Tongue (tissue), 3 donors: ENCODE measurements at places on chromosomes 3 and 15.

DNA sequence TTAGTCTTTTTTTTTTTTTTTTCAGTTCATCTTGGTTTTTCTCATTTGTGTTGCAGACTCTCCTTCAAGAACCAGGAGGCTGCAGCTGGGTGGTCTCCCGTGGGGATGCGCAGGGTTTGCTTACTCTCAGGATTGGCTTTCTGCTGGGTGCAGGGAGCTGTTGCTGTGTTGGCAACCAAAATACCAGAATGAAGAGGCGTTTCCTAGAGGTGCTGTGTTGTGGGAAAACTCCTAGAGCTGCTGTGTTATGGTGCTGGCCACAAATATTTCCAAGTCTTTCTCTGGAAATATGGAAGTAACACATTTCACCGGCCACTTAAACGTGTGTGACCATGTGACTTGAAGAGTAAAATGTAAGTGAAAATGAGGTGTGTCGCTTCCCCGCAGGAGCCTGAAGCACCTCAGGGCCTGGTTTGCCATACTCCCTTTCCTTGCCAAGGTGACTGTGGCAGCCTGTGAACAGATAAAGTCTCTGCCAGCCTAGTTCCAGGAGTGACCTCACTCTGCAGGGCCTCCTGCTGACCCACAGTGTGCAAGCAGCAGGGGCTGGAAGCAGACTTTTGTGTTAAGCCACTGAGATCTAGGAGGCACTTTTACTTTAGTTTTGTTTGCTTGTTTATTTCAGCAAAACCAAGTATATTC is 258.9 kb downstream of the ADAMTS17 start:
- DNase-seq: no peak

DNA sequence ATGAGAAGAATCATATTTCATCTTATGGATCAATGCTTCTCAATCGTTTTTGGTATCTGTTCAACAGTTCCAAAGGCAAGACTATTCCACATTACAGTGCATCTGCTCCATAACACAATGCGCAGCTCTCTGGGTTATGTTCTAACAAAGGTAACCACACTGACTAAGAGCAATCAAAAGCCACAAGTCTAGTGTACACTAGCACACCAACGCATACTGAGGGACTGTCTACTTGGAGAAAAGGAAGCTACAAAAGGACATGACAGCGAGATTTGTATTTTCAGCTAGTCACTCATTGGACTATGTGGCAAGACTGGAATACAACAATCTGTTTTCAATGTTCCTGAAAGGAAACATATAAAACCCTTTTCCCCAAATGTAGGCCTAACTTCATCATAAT is 35.8 kb downstream of the SETD2 start:
- no peak for DNase-seq

DNA sequence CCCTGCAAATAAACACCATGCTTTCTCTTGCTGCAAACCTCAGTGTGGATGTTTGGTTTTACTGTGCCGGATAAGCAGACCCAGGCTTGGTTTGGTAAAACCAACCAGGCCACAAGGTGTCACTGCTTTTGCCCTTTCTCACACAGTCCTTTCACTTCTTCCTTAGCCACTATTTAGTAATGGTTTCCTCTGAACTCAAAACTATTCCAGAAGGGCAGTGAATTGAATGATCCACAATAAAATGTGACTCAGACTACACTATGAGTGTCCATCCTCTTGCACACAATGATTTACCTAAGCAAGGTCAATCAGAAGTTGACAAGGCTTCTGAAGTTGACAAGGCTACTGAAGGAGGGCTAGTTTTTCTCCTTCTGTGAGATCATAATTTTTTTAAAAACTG is 552.4 kb upstream of the CCDC54 start:
- no peak for DNase-seq

GRCh38 chr3:43461345-43461744 is 160.5 kb downstream of the ANO10 start:
- no peak for DNase-seq

GRCh38 chr15:81133782-81134461 is at the start of gene CFAP161:
TSS of gene CFAP161 (plus strand) at chr15:81134270. CDS start at chr15:81134330, 60 bp downstream.
- DNase-seq: peak; percentile 94

DNA sequence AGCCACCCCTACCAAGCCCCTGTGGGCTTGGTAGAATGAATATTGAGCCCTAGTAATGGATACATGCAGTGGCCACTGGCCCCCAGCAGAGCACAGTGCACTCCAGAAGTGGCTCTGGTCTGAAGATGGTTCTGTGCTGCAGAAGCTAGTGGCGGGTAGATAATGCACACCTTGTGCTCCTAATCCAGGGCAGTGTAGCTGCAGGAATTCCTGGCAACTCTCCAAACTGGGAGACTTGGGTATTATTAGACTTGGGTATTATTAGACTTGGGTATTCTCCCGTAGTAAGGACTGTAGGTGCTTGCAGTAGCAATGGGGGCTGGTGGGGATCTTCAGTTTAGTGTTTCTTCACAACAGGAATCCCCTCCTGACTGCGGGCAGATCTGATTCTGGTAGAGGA is 34.7 kb downstream of the NUSAP1 start:
- DNase-seq: peak; percentile 16

DNA sequence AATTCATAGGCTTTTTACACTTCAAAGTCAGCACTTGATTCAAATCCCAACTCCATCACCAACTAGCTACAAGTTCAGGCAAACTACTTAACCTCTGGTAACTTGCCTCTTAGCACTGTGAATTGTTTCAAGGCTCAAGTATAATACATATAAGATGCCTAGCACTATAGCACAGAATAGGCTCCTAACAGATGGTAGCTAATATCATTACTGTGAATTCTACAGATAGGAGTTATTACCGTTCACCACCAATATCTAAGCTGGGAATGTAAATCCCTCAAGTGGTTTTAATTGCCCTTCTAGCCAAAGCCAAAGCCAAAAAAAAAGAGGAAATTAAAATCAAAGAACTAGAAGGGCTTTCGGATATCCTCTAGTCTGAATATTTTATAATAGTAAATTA is 15.4 kb downstream of the DLG1 start:
- no peak for DNase-seq

DNA sequence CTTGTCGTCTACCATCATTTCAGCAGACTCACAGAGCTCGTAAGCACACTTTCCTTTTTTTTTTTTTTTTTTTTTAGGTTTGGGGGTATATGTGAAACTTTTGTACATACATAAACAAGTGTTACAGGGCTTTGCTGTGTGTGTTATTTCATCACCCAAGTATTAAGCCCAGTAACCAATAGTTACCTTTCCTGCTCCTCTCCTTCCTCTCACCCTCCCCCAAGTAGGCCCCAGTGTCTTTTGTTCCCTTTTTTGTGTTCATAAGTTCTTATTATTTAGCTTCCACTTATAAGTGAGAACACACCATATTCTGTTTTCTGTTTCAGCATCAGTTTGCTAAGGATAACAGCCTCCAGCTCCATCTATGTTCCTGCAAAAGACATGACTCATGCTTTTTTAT is 746.8 kb downstream of the GRM7 start:
- DNase-seq: no peak

DNA sequence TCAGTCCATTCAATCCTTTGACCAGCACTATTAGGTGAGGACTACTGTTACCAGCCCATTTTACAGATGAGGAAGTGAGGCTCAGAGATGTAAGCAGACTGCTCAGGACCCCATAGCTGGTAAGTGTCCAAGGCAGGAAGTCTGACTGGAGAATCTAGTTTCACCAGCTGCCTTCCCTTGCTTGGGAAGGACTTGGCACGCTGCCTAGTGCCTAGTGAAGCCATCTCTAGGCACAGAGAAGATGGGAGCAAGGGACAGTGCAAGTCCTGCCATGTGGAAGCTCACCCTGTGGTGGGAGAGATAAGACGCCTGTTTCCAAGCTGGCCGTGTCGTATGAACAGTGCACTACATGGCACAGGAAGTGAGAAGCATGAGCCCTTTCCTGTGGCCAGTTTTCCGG is 111.8 kb upstream of the TMC3 start:
- peak; percentile 75 for DNase-seq

DNA sequence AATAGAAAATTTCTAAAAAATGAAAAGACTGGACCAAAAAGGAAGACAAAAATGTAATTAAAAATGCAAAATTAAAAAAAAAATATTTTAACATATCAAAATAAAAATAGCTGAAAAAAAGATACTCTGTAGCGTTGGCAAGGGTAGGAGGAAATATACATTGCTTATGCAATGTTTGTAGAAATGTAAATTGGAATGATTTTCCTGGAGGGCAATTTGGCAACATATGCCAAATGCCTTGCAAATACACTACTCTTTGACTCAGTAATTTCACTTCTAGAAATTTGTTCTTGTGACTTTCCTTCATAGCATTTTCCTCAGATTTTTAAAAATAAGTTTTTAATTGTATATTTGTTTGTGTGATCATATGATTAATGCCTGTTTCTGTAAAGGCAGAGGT is 296.6 kb downstream of the ZNF621 start:
- no peak for DNase-seq

- DNase-seq: no peak
Measured at GRCh38 chr3:38148311-38148882, 9.9 kb downstream of the MYD88 start.

DNA sequence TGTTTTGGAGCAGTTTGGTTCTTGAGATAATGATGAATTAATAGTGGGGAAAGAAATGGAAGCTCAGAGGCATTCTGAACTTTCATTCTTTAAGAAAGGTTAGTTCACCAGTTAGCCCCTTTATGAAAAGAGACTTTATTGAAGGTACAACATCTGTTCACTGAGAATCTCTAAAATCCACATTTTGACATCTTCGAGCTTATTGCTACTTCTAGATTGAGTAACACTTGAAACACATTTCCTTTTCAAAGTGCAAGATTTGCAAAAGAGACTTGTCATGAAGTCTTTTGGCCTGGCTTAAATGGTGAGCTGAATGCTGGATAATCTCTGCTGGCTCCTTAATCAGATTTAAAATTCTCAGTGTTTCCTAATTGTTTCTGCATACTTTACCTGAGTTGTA is 42.3 kb downstream of the RAB8B start:
- DNase-seq: no peak

DNA sequence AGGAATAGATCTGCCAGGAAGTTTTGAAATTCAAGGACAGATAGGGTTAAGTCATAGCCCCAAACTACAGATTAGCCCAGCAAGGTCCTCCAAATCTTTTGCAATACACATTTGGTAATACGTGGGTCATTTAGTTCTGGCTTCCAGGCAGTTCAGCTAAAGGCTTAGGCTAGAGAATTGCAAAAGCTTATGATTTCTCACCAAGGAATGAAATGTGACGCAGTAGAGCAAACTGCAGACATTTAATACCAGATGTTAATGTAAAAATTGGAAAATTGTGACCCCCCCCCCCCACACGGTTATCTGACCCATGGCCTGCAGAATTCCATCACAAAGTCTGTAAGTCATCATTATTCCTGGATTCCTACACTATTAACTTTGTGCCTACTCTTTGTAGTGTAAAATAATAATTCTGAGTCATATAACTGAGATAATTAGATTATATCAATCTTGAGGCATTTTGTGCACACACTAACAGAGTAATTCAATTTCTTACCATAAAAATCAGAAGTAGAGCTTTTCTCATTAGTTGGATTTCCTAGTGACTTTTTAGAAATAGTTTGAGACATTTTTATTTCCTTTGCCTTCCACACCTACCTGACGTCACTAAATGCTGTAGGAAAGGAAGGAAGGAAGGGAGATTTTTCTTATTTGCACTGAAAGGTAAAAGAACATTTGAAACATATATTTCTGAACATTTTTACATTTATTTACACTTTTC is 235.2 kb downstream of the DTWD1 start:
- DNase-seq: peak; percentile 22

DNA sequence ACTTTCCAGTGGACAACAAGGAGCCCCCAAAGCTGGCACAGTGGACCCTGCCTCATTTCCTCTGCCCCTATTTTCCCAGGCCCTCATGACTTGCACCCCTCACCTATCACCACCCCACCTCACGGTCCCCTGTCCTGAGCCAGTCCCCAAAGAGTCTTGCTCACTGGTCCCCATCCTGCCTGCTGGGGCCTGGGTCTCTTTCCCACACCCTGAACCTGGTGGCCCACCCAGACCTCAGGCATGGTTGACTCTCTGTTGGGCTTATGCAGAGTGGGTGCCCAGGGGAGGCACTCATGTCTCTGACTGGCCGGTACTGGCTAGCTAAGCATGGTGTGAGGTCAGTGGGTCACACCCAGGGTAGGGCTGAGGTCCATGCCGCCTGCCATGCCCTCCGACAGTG is 73.2 kb downstream of the SLC12A8 start:
- DNase-seq: no peak

GRCh38 chr15:101530224-101530958 is 40.9 kb upstream of the PCSK6 start:
- no peak for DNase-seq

DNA sequence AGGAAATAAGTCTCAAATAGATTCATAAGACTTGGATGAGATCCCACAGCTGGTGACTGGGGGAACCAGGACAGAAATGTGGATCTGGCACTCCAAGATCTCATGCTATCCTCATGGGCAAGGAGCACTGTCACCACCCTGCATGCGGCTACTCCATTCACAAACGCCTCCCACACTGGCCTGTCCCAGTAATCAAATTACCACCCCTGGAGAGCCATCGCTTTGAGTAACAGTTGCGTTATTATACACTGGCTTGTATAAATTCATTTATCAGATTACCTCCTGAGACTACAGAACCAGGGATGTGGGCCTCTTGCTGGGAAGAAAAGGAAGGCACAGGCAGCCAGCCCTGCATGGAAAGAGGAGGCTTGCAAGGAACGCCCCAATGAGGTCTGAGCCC is 27.9 kb upstream of the SLC25A36 start:
- DNase-seq: no peak

- DNase-seq: peak; percentile 78
Measured at GRCh38 chr15:72722071-72722696, 36.2 kb downstream of the BBS4 start.

DNA sequence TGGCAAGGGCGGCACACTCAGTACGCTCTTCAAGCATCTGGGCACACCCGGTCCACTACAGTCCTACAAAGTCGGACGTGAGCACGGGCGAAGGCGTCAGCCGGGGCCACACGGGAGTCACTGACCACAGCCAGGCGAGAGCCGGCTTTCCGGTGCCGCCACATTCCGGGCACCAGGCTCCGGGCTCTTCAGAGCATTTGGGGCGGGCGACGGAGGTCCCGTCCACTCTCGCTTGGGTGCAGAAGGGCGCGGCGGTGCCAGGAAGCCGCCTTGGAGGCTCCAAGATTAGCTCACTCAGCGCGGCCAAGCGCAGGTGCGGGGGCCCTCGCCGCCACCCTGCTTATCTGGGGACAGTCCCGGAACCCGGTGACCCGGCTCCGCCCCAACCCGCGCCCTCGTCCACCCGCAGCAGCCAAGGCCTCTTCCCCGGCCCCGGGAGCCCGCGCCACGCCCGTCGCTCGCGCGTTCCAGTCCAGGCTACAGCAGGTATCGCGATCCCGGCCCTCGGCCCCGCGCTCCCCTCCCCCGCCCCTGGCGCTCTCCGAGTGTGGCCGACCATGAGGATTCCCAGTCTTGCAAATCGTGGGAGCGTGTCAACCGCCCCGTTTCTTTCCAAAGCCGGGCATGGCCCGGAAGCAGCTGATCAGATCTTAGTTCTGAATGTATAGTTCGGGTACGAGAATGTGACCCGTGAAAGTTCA is at the start of gene ADPRH:
Gene ADPRH (plus strand): TSS at position 127 of the 701 bp plus-strand sequence. CDS start 2,678 bp downstream, outside the sequence.
- DNase-seq: peak; percentile 89

GRCh38 chr3:129834580-129834979 is 58.9 kb downstream of the TMCC1 start:
- DNase-seq: no peak
